ENCODE measurements at places on chromosomes 13 and 19.

- no peak for DNase-seq
Observed at GRCh38 chr19:45311621-45312020, 11.1 kb downstream of the CKM start.

DNA sequence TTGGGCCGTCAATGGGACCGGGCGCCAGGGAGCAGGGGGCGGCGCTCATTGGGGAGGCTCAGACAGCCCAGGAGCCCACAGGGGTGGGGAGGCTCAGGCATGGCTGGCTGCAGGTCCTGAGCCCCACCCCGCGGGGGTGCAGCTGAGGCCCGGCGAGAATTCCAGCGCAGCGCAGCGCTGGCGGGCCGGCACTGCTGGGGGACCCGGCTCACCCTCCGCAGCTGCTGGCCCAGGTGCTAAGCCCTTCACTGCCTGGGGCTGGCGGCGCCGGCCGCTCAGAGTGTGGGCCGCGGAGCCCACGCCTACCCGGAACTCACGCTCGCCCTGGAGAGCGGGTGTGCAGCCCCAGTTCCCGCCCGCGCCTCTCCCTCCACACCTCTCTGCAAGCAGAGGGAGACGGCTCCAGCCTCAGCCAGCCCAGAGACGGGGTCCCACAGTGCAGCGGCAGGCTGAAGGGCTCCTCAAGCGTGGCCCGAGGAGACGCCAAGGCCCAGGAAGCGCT is 1227.4 kb downstream of the PCDH17 start:
- no peak for DNase-seq

- DNase-seq = peak; percentile 79
Observed at GRCh38 chr13:94309997-94310855, 169.3 kb downstream of the DCT start.

DNA sequence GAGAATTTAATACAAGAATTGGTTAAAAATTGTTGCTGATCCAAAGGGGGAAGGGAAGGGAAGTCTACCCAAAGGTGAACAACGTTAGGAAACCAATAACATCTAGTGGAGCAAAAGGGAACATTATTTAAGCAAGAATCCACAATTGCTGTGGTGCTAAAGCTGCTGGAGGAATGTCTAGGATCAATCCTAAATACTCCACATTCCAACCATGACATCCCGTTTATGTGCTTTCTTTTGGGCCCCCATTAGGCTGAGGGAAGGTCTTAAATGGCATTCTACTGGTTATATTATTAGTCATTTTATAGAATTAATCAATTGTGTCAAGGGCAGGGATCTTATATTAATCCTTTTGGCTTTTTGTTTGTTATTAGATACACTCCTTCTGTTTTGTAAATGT is 39.9 kb upstream of the VWA8 start:
- no peak for DNase-seq

GRCh38 chr13:98129059-98129746 is 13.7 kb upstream of the FARP1 start:
- peak; percentile 82 for DNase-seq
